ENCODE measurements at places on chromosomes 4 and X.

GRCh38 chrX:31212856-31213748, 141.3 kb upstream of the FTHL17 start:
- DNase-seq, result peak; percentile 8

DNA sequence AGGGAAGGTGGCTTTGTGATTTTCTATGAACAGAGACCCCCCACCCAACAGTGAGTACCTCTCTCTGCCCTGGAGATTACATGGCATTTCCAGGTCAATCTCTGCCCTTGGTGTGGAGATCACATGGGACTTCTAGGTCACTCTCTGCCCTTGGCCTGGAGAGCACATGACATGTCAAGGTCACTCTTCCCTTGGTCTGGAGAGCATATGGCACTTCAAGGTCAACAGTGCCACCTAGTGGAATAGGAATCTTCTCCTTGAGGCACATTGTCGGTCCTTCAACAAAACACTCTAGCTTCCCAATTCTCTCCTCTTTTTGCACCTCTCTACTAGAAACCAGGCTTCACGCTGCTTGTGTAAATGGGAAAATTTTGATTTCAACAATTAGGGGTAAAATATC, 66.2 kb upstream of the TACR3 start:
- DNase-seq, result peak; percentile 63

DNA sequence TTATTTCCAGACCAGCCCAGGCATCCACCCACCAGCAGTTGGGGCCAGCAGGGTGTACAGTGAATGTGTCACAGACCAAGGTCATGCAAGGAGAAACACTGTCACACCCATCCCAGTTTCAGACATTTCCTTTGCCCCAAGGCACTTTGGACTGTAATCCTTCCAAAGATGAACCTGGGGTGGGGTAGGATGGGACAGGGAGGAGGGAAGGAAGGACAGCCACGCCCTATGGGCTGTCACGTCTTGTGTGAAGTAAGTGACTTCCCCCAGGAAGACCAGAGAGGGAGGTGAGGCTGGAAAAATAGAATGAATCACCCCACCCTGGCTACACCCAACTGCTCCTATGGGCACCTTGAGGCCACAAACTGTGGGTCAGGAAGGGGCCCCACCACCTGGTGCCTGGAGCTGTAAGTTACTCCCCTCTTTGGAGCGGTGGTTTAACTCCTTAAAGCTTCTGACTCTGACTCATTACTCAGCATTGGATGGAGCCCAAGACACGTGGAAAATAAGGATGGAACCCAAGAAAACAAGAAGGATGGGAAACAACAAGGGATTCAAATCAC, 349.9 kb upstream of the KLF3 start:
- no peak for DNase-seq

- no peak for DNase-seq
Observed at GRCh38 chr4:51836549-51836948, 6.4 kb upstream of the DCUN1D4 start.

GRCh38 chr4:67892905-67893304, 9.1 kb upstream of the TMPRSS11D start:
- DNase-seq, result no peak

DNA sequence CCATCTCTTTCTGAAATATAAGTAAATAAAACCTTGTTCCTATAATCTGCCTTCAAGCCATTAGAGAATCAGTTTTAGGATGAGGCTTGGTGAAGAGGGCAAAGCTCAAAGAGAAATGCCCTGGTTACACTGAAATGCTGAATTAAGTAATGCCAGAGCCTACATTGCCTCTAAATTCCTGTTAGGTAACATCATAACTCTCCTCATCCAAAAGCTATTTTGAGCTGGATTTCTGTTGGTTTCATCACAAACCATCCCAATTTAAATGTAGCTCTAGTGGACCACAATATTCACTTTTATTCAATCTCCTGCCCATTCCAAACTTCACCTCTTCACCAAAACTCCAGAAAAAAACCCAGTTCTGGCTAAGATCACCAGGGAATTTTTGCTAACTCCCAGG, 1319.7 kb upstream of the TENM3 start:
- DNase-seq, result no peak

GRCh38 chr4:7647600-7648543, 213.1 kb upstream of the PSAPL1 start:
- no peak for DNase-seq

DNA sequence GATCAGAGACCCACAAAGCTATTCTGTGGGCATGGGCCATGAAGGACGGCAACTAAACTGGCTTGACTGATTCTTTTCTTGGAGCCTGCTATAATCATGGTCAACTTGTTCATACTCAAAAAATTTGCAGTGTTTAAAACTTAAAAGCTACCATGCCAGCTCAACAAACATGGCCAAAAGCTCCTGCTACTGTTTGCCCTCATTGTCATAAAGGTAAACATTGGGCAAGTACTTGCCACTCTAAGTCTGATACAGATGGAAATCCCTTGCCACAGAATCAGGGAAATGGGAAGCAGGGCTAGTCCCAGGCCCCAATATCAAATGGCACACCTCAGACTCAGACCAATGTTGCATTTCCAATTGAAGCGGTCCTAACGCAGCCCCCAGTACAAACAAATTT, 20.4 kb downstream of the UGT2B11 start:
- no peak for DNase-seq

DNA sequence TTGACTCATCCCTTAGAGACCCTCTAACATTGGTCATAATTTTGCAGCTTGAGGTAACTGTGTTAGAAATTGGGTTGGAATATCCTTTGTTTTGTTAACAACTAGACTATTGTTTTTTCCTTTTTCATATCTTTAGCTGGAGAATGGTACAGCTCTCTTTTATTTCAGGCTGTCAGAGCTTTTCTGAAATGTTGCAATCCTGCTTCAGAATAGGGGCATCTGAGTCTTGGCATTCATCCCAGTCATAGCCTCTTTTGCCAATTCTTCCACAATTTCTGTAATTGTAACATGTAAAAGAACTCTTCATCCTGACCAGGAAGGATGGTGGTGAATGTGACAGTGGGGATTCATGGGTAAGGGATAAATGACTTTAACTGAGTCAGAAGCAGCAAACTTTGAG, 128.7 kb downstream of the FHIP1A start:
- DNase-seq, result no peak

- no peak for DNase-seq
Observed at GRCh38 chr4:2786152-2786671, 6.7 kb upstream of the SH3BP2 start.

DNA sequence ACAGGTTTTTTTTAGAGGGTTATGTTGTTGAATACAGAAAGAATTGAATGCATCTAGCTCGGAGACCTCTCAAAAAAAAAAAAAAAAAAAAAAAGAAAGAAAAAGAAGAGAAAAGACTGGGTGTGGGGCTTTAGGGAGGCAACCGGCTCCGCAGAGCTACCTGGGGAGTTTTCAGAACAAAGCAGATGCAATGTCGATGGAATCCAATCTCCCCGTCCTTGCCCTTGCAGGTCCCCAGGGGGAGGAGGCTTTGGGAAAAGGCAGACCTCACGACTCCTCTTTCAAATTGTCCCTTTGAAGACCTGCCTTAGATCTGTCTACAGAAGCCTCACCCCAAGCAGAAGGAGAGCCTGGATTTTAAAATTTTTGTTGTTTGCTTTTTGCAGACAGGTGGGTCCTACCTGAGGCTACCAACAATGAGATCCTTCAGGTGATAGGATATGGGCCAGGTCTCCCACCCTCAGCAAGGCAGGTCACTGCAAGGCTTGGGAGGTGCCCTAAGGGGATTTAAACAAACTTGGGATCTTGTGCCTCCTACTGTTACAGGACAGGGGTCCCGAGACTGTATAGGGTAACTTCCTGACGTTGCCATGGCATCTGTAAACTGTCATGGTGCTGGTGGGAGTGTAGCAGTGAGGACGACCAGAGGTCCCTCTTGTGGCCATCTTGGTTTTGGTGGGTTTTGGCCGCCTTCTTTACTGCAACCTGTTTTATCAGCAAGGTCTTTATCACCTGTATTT, 75.2 kb upstream of the PRKX start:
- no peak for DNase-seq

DNA sequence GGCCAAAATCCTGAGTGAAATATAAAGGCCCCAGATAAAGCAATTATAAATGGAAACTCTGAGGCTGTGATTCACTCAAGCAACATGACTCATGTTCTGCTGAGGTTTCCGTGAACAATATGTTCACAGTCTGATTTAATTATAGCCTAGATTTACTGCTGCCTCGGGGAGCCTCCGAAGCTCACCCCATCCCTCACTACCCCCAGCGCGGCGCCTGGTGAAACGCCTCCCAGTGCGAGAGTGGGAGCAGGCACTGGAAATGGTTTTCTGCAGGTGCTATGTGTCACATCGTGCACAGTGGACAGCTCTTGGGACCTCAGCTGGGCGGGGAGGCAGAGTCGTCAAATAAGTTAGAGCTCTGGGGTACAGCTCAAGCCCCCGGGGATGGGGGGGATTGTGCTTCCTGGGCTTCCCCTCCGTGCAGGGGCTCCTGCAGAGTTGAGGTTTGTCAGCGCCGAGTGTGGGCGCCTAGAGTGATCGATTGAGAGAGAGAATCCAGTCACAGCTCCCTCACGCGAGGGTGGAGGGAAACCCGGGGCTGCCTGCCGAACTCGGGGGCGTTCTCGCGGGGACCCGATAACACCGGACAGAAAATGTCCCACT, 110.6 kb downstream of the PHKA2 start:
- no peak for DNase-seq

- DNase-seq, result no peak
Observed at GRCh38 chr4:78722878-78723277, 53.3 kb upstream of the BMP2K start.

- DNase-seq, result no peak
Observed at GRCh38 chrX:106906361-106906760, 3.2 kb upstream of the RIPPLY1 start.

GRCh38 chrX:1074755-1075154, 137.7 kb downstream of the CRLF2 start:
- DNase-seq, result no peak

- no peak for DNase-seq
Observed at GRCh38 chrX:132967049-132967448, 8.6 kb upstream of the HS6ST2 start.

GRCh38 chr4:6460876-6461275, 11.5 kb downstream of the PPP2R2C start:
- DNase-seq, result no peak

DNA sequence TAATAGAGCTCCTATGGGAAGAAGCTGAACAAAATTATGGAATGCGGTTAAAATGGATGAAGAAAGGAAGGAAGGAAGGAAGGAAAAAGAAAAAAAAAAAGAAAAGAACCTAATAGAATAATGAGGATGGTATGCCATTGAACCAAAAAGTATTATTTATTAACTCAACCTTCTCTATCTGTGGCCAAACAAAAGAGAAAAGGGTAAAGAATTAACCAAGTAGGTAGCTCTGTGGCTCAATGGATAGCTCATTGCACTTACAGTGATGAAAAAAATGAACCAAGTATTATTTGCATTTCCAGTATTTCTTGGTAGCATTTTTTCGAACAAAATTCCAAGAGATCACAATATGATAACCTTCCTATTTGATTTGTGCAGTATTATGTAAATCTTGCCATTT, 56.9 kb upstream of the SLC39A8 start:
- no peak for DNase-seq

DNA sequence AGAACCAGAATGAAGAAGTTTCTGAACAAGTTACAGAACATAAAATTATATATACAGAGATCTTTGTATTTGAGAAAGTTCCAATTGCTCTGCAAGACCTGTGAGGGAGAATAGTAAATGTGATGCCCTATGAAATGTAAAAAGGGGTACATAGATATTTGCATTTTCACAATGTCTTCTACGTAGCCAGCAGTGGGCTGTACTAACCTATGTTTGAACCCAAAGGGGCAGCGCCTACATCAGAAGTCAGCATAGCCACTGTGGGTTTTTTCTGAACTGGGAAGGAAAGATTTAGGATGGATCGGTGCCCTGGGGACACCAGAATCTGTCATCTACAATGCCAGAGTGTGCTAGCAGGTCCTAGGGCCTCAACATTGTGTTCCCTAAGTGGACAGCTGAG, 69.5 kb upstream of the CT45A1 start:
- DNase-seq, result no peak

GRCh38 chr4:154044742-154045485, 256.0 kb upstream of the SFRP2 start:
- DNase-seq, result no peak

DNA sequence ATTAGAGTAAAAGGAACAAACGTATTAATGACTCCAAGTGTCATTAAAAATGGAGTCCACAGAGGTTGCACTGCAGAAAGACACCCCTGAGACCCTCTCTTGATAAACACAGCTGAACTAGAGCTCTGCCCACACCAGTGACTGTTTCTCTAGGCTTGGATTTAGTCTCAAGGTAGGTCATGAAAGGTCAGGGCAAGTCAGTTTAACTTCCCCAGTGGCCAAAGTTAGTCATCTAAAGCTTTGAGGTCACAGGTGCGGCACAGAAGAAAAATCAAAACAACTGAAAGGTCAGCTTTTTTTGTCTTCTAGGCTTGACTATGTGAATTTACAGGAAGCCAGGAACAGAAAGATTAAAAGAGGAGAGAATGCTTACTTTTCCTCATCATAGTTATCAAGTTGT, 749.6 kb downstream of the RAB28 start:
- no peak for DNase-seq

GRCh38 chr4:93132631-93133030, 695.9 kb upstream of the ATOH1 start:
- no peak for DNase-seq

DNA sequence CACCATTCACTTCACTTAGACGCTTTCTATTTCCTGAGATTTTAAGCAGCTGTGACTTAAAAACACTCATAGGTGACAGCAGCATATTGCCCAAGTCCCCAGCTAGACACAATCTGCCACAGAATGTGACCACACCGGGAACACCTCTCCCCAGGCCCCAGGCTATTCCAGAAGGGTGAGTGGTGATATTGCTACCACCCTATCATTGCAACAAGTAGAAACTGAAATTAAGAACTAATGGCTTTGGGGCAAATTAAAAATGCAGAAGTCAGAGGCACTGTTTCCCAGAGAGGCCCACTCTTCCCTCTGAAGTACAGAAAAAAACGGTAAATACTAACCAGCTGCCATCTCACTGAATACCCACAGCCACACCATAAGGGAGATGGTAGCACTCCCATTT, 35.0 kb downstream of the QDPR start:
- DNase-seq, result no peak

DNA sequence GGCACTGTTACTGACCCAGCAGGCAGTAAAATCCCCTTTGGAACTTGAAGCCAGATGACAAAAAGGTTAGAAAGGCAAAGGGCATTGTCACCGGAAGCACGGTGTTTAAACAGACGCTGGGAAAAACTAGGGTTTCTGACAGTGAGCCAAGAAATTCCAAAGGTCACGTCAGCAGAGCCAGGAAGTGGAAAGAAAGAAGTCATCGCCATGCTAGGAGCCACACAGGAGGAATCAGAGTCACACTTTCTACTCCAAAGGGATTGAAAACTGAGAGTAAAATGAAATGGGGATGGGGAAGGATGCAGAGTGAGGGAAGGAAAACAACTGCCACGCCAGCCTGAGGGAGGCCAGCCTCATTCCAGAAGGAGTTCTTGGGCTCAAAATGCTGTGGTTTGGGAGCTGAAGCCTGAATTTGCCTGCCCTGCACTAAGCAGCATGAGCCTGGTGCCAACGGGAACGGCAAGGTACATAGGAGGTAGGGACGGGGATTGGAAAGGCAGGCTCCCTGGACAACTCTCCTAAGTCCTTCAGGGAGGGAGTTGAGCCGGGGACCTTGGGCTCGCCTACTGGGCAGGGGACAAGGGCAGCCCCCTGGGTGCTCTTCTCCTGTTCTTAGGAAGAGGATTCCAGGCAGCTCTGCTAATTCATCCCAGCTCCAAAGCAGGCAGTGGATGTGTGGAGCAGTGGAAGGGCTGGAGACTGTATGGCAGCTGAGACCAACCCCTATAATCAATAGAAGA, 66.8 kb downstream of the SOWAHB start:
- DNase-seq, result no peak
